ENCODE measurements at places on chromosomes 13 and 19.

- DNase-seq, result no peak
Observed at GRCh38 chr19:19477705-19478383, 37.5 kb downstream of the TSSK6 start.

DNA sequence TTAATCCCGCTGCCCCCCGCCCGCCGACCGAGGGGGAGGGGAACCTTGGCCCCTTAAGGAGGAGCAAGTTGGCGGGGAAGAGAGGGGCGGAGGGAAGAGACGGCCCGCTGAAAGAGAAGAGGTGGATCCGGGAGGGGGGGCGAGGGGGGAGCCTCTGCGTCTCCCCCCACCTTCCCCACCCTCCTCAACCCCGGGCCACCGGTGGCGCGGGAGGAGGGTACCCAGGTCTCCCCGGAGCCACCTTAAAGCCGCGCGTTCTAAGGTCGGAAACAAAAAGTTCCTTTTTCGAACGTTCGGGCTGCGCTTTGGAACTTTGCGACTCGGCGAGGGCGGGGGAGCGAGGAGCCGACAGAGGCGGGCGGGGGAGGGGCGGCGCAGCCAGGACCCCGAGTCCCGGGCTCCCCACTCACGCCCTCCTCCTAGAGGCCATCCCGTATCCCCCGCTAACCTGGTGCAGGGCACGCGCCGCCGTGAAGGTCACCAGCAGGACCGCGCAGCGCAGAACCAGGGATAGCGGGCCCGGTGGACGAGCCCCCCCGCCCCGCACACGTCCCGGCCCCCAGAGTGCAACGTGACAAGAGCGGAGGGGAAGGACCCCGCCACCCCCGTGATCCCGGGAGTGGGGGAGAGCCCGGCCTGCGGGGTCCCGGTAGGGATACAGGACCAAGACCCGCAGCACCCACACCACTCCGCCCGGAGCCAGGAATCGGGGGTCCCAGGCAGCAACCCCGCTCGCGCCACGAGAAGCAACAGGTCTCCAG, 659 bp downstream of the ERF start:
- DNase-seq, result no peak

GRCh38 chr19:13794398-13794756, 866 bp upstream of the ZSWIM4 start:
- DNase-seq, result peak; percentile 39

DNA sequence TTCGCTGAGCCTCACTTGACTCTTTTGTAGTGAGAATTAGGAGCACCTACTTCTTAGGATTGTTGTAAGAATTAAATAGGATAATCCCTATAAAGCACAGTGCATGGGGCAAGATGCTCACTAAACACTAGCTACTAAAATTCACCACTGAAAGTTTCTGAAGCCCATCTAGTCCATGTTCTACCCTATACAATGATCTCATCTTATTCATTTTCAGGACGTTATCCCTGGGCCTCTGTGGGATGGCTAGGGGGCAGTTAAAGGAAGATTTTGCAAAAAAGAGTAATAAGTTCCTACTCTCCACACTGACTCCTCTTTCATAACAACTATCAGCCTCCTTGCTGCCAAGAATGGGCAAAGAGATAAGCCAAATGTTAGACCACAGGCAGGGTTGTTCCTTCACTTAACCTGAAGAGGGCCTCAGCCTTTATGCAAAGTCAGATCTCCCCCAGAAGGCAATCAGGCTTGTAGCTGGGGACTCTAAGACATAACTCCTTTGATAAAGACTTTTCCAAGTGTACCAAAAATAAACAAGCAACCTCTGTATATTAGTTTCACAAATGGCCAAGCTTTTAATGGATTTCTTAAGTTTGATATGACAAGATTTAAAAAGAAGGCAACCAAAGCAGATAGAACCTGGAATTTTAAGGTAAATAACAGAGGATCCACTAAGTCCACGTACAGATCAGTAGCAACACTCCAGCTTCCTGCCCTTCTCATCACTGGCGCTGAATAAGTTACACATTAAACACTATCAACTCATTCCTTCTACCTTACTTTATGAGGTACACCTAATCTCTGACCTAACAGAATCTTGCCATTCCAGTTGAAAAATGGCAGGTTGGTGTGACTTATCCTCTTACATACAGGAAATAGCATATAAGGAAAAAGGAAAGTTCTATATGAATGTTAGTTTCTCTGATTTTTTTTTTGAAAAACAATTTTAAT, 44.4 kb downstream of the ELF1 start:
- DNase-seq, result peak; percentile 40

Data from Ammon's horn (tissue), 1 donor.